EH (cell line): ENCODE measurements at places on chromosomes 1 and 21.

GRCh38 chr1:67144696-67145095 is 9.9 kb upstream of the C1orf141 start:
- no peak for DNase-seq

GRCh38 chr1:92482665-92483609 is 3.8 kb downstream of the GFI1 start:
- peak; percentile 56 for DNase-seq

DNA sequence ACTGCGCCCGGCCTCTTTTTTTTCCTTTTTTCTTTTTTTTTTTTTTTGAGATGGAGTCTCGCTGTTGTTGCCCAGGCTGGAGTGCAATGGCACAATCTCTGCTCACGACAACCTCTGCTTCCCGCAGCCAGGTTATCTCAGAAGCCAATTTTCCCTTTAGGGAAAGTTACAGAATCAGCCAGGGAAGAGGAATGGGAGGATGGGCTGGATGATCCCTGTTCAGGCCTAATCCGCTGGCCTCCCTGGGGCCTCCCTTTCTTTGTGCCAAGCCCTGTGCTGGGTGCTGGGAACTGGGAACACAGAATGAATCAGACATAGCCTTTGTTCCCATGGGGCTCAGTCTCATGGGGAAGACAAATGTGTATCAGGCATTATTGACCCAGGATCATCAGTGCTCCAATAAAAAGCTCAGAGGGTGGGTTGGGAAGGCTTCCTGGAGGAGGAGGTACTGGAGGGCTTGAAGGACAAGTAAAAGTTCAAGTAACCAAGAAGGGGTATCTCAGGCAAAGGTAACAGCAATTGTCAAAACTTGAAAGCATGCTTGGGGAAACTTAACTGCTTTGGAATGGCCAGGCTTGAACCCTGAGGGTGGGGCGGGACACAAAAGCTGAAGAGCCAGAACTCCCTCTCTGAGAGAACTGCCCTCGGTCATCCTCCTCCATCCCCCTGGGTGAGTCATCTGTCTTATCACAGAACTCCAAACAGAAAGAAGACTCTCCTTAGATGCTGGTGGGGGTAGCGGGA is 14.3 kb downstream of the ECHDC2 start:
- peak; percentile 28 for DNase-seq

- DNase-seq: no peak
Observed at GRCh38 chr1:185111873-185112272, 44.9 kb downstream of the TRMT1L start.

DNA sequence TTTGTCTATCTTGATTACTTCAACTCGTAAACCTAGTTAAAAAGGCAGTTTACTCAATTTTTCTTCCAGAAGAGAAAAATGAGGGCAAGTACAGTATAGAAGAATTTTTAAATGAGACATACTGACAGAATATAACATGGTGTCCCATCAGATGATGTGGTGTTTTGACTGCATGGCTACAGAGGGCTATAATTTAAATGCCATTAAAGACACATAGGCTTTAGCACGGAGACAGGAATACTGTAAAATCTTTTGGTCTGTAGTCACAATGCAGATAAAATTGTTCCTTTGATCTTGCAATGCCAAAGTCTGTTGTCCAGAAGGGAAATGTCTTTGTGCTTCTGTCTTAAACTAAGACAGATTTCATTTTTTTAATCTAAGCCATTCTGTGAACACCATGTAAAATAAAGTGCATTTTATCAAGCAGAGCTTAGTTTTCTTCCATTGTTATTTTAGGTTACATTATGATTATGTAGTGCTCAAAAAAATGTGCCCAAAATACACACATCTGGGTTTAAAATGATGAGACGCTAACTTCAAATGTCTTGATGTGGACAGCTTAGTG is 249.6 kb downstream of the PTPRC start:
- DNase-seq: peak; percentile 22

DNA sequence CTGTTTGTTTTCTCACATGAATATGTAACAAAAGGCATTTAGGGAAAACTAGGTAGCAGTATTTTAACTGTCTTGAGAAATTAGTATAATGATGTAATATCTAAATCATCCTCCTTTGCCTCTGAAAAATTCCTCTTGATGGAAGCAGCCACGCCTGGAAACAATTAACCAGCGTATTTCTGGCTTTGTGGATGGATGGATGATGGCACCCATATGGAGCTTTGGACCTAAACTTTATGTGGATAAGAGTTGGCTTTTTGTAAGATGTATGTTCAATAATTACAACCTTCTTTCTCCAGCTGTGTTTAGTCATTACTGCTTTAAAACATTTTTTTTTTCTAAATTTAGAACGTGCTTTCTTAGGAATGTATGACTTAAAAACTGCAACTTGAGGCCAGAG is 12.7 kb downstream of the CDCA8 start:
- peak; percentile 61 for DNase-seq

GRCh38 chr1:8423692-8424538 is 106.0 kb downstream of the SLC45A1 start:
- DNase-seq: peak; percentile 62

DNA sequence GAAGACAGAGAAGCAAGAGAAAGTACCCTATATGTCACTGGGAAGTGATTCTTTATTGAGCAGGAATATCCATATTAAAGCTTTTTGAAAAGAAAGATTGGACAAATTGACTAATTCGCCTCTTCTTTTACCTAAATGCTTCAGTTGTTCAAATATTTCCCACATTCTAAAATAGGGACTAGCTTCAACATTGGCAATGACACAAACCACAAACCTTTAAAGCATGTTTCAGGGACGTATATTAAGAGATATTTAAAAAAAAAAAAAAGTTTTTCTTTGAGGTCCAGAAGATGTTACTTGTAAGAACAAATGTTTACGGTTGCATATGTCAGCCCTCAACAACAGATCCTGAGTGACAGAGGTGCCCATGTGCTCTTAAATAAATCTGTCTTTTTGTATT is 235.0 kb upstream of the NFIA start:
- DNase-seq: no peak

GRCh38 chr1:10101929-10102328 is 69.2 kb downstream of the UBE4B start:
- no peak for DNase-seq

- DNase-seq: no peak
Observed at GRCh38 chr1:95119273-95119672, 2.1 kb downstream of the TLCD4 start.

DNA sequence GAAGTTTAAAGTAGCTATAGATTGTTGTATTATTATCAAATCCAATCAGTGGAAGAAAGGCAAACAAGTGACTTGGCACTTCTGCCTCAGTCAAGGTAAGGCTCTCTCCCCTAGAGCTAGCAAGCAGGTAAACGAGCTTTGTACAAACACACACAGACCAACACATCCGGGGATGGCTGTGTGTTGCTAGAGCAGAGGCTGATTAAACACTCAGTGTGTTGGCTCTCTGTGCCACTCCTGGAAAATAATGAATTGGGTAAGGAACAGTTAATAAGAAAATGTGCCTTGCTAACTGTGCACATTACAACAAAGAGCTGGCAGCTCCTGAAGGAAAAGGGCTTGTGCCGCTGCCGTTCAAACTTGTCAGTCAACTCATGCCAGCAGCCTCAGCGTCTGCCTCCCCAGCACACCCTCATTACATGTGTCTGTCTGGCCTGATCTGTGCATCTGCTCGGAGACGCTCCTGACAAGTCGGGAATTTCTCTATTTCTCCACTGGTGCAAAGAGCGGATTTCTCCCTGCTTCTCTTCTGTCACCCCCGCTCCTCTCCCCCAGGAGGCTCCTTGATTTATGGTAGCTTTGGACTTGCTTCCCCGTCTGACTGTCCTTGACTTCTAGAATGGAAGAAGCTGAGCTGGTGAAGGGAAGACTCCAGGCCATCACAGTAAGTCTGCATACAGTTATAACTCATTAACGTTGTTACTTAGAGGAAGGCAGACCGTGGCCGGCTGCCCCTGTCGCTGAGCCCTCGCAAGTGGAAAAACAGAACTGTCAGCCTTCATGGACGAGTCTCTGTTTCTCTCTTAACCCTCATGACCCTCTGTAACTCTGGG is at the start of gene PALMD:
PALMD (plus strand) TSS at position 415 of the 833 bp plus-strand sequence; CDS start at position 620, 205 bp downstream.
- peak; percentile 33 for DNase-seq

DNA sequence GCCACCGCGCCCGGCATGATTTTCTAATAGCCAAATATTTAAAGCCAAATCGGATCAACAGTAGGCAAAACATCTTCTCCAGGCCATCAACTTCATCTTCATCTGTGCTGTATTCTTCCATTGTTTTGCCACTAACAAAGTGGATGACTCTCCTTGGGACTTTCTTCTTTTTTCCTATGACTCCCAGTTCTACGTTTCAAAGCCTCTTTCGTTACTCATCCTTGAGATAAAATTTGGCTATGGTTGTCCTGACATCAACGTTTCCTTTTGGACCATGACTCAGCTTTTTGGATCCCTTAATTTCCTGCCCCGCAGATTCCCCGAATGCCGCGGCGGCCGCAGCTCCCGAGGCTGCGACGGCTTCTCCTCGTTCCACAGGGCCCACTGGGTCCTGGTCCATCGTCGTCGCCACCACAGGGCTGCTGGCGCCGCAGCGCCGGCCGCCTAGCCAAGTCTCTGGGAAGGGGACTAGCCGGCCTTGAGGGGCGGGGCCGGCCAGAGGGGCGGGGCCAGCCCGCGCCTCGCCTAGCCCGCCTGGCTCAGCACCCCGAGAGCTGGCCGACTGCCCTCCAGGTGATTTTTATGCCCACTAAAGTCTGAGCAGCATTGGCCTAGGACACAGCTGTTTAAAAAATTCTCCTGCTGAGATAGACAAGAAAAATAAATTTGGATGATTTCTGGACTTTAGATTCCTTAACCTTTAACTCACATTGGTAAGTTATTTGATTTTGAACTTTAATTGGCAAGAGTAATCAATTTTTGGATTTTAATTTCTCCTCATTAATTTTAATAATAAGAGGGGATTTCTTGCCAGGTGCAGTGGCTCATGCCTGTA is 93.9 kb downstream of the ADCY10 start:
- DNase-seq: peak; percentile 98

GRCh38 chr1:180160357-180160756 is 5.7 kb downstream of the QSOX1 start:
- no peak for DNase-seq

GRCh38 chr1:21904704-21905520 is 32.2 kb downstream of the HSPG2 start:
- DNase-seq: peak; percentile 76

GRCh38 chr1:92567211-92567868 is 80.6 kb upstream of the GFI1 start:
- DNase-seq: peak; percentile 10

DNA sequence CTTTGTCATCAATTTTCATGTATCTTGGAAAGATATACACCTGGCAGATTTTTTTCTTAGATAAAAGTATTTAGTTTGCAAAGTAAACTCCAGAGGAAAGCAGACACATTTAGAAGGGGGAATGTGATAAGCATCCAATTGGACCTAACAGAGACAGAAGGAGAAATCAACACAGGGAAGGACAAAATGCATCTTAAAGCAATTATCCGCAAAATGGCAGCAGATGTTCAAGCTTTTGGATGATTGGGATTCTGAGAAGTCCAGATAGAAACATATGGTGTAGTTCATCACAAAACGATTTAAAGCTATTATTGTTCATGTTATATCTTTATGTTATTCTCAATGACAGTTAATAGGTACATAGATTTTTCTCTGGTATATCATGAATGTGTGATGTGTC is 1153.1 kb upstream of the B3GALT2 start:
- no peak for DNase-seq

- no peak for DNase-seq
Observed at GRCh38 chr1:227952374-227953021, 4.8 kb upstream of the WNT9A start.

GRCh38 chr1:57157818-57158603 is 192.2 kb upstream of the C8B start:
- no peak for DNase-seq

DNA sequence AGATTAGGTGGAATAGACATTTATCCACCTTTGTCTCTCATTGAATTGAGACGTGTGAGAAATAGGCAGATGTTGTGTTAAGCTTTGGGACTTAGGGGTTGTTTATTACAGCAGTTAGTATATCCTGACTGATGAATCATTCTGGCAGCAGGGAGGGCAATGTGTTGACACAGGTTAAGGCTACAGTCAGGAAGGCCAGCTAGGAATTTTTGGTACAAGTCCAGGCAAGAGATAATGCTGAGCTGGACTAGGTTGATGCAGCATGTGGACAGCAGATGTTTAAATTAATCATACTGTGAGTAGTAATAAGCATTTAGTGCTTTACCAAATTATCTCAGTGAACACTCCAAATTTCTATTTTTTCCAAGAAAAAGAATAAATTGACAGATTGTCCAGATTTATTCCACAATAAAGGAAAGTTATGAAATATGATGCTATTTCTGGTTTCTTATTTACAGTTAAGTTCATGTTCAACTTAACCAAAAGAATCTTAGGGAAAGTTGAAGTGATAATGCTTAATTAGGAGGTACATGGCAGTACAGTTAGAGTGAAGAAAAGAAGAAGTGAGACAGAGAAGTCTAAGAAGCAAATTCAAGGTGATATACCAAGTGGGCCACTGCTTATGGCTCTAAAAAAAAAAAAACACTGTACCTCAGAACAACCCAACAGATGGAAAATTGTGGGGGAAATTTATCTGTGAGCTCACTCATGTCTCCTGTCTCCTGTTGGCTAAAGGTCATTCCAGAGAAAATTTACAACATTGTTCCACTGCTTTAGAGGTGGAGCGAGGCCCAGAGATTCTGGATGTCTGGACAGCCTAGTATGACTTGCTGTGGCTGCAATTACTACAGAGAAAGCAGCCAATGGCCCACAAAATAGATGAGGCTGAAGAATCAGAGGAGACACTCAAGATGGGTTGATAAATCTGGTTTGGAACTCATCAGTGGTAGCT is 102.7 kb upstream of the C21orf91 start:
- peak; percentile 58 for DNase-seq

DNA sequence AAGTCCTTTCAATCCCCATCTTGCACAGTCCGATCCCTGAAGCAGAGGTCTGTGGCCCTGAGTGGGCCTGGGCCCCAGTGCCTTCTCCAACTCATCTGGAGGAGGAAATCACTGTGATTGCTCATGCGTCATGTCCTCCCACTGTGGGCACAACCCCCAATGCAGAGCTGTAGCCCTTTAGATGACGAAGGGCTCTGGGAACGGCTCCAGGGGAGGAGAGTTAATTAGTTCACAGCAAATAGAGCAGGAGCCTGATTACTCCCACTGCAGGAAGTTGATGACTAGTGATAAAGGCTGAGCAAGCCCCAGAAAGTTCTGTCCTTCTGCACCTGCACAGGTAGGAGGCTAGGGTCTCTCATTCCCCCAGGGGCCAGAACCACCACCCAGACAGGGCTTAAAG is 111.5 kb downstream of the CCDC185 start:
- DNase-seq: peak; percentile 93
